ENCODE measurements at places on chromosomes 2 and 18.

DNA sequence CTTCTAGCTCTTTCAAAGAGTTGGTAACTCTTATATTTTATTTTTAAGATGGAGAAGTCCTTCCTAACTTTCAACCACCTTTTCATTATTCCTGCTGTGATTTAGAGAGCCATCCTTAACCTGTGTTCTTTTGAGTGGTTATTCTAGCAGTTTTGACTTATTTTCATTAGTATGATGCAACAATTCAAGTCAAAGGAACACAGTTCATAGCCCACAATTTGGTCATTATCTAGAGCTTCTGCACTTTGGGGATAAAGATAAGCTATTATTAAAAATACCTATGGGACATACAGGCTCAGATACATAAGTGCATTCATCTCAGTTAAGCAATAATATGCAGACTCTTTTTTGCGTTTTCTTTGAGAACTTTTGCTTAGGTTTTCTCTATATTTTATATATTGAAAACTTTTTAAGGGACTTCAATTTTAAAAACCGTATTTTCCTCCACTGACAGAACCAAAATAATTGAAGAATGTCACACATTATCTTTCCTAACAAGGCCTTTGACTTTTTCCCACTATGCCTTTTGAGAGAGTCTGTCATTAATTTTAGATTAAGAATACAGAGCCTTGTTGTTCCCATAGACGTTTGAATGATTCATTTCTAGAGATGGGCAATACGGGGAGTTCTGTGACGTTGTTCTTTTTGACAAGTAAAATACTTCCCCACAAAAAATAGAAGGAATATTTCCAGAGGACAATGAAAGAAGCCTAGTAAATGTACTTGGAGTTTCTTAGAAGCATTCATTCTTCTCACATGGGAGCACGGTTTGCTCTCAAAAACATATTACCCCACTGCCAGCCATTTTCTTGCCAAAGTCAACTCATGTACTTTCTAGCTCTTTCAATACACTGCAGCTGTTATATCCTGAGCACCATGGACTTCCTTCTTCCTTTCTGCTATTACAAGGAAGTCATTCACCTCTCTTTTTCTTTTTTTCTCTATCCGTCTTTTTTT is 42.9 kb upstream of the RASGRP3 start:
- no peak for DNase-seq

DNA sequence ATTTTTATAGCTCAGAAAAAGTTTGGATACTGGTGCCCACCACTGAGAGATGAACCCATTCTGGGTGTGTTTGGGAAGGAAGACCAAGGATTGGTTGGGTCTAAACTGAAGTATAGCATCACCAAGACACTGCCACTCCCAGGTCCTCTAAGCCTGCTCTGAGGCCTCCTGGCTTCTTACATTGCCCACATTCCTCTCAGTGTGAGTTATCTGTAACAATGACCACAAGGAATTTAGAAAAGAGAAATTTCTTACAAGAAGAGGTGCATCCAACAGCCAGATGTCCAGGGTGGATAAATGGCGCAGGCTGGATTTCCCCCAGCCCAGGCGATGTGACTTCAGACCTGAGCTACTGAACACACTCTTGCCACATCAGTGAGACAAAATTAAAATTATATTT is 1.6 kb upstream of the GPR45 start:
- DNase-seq: no peak

DNA sequence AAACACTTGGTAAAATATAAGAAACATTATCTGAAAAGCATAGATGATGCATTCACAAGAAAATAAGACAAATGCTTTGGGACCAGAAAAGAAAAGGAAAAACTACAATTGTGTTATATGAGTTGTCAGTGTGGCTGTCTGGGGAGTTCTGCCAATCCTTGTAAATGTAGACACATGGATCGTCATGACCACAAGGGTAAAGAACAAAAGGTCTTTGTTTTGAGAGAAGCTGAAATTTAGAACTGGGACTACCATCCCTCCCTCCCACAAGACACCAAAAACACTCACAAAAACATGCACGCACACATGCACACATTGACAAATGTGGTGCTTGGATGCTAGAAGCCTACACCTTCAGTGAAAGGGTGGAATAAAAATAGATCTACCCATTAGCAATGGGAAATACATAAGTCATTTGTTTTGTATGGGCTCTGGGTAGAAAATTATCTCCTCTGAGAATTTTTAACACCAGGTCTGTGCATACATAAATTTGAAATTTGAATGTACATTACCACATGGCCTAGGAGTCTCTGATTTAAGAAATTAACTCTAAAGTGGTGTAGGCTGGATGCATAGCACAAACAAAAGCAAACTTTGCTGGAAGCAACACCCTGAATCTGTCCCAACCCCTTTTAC is 266.2 kb upstream of the SLC39A10 start:
- DNase-seq: no peak

GRCh38 chr2:133434959-133435668 is 133.1 kb downstream of the NCKAP5 start:
- peak; percentile 31 for DNase-seq

GRCh38 chr18:74284980-74285355 is 6.8 kb downstream of the CYB5A start:
- DNase-seq: no peak

- no peak for DNase-seq
Measured at GRCh38 chr2:240588006-240588655, 1.6 kb downstream of the CAPN10 start.

- no peak for DNase-seq
Measured at GRCh38 chr2:99957332-99958133, 184.9 kb downstream of the AFF3 start.

- no peak for DNase-seq
Measured at GRCh38 chr2:12554224-12555011, 162.3 kb upstream of the TRIB2 start.

GRCh38 chr2:79619976-79620375 is 107.1 kb downstream of the CTNNA2 start:
- DNase-seq: no peak

DNA sequence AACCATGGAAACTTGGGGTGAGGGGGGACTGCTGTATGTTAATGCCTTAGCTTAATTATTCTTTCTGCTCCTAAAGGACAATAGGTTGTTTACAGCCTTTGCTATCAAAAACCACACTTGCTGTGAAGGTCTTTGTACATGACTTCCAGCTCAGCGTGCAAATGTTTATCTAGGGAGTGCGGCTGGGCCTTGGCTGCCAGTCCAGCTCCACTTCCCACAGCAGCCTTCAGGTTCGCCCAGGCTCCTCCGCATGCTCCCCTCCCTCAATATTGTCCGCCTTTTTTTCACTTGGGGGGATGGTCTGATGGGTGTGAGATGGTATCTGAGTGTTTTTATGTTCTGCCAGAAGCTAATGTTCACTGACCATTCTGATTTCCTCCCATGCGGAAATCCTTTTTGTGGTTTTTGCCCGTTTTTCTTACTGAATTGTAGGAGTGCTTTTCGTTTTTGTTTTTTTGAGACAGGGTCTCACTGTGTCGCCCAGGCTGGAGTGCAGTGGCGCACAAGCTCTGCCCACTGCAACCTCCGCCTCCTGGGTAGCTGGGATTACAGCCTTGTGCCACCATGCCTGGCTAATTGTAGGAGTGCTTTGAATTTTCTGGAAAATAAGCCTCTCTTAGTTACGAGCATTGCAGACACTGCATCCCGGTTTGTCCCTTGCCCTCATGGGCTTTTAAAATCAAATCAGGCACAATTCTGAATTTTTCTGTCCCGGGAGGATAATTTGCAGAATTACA is 28.8 kb downstream of the SH3BP4 start:
- no peak for DNase-seq

GRCh38 chr2:118225666-118226065 is 137.4 kb downstream of the INSIG2 start:
- no peak for DNase-seq

- DNase-seq: no peak
Measured at GRCh38 chr2:46866770-46867246, 48.8 kb downstream of the MCFD2 start.

GRCh38 chr2:133690780-133691179 is 122.5 kb upstream of the NCKAP5 start:
- no peak for DNase-seq

- no peak for DNase-seq
Measured at GRCh38 chr2:96874198-96874831, 4.4 kb upstream of the SEMA4C start.

DNA sequence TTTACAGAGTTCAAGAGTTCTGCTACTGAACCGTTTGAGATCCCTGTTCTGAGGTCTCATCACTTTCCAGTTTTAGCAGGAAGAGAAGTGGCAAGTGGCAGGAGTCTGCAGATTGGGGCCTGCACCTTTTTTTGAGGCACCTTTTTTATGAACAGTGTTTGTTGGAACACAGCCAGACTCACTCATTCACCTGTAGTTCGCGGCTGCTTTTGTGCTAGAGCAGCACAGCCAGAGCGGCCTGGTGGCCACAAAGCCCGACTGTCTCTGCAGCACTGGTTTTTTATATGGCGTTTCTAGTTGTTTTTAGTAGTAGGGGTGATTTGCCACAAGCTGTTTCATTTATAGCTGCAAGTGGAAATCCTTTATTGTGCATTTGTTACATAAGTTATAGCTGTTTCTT is 8.6 kb downstream of the ACP1 start:
- no peak for DNase-seq

DNA sequence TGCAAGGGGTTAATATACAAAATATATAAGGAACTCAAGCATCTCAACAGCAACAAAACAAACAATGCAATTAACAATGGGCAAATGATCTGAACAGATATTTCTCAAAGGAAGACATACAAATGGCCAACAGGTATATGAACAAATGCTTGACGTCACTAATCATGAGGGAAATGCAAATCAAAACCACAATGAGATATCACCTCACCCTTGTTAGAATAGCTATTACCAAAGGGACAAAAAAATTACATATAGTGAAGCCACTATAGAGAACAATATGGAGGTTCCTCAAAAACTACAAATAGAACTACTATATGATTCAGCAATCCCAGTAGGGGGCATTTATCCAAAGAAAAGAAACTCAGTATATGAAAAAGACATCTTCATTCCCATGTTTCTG is 3.8 kb upstream of the SIGLEC15 start:
- no peak for DNase-seq

GRCh38 chr2:59896499-59897245 is 656.8 kb downstream of the BCL11A start:
- no peak for DNase-seq

DNA sequence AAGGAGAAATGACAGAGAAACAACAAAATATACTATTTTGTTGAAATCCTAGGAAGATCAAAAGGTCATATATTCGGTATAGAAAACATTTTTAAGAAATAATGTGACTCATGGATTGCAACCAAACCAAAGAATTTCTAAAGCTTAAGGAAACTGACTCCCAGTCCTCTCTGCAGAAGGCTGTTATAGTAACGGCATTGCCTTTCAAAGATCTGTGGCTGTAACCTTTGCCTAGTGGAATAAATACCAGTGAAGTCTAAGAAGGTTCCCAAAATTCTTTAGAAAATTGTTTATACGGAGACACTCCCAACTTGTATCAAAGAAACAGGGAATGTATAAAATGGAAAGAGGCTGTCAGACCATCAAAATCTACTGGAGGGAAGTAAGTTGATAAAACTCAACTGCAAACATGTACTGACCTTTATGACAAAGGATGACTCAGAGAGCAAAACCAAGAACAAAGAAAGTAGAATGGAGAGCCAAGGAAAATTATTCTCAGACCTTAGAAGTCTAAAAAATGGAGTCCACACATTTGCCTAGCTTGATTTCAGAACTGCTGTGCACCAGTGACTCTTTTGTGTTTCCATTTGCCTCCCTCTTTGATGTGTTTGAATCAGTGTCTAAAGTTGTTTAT is 48.6 kb upstream of the FSIP2 start:
- DNase-seq: no peak

DNA sequence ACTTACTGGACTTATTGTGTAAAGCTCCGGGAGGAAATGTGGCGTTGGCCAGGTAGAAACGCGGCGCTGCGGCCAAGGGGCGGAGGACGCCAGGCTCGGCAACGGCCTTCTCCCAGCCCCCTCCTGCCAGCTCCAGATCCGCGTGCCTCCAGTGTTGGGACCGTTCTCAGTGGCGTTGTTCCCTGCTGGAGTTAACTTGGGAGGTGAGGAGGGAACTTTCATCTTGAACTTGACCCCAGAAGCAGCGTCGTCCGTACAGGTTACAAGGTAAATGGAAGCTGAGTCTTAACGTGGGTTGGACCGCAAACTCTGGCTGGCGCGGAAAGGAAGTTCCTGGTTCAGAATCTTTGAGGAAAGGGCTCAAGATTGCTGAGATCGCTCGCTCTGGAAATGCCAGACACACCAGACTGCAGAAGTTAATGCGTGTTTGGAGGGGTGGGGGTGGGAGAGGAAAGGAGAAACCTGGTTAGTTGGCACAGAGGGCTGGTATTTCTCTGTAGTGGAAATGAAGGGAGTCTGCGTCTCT is 1.3 kb downstream of the TANC1 start:
- DNase-seq: no peak

Data from brain pericyte (primary cell).